ENCODE measurements at places on chromosomes 5 and 9. TPM values are rescaled to one million over a fixed set of nuclear protein-coding genes. Genes with fewer than 3 reads are reported as not detected.

DNA sequence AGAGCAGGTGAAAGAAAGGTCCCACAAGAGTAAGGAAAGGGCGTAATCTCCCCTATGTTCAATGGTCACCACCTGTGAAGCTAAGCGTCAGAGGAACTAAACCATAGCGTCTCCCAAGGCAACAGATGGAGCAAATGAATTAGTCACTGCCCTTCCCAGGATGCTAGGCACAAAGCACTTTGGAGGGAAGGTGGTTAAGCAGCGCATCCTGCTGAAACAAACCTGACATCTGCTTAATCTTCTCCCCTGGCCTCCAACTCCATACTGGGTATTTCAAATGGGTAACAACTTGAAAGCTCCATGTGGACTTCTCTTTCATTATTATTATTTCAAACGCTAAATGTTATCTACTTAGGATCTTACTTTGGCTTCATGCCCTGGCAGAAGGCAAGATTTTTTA is 227.3 kb downstream of the MLLT3 start:
- DNase-seq, result no peak

The SPATA31E1 gene
- not detected for polyA plus RNA-seq

The PRRX2 gene
- polyA plus RNA-seq, result 2.9 TPM

DNA sequence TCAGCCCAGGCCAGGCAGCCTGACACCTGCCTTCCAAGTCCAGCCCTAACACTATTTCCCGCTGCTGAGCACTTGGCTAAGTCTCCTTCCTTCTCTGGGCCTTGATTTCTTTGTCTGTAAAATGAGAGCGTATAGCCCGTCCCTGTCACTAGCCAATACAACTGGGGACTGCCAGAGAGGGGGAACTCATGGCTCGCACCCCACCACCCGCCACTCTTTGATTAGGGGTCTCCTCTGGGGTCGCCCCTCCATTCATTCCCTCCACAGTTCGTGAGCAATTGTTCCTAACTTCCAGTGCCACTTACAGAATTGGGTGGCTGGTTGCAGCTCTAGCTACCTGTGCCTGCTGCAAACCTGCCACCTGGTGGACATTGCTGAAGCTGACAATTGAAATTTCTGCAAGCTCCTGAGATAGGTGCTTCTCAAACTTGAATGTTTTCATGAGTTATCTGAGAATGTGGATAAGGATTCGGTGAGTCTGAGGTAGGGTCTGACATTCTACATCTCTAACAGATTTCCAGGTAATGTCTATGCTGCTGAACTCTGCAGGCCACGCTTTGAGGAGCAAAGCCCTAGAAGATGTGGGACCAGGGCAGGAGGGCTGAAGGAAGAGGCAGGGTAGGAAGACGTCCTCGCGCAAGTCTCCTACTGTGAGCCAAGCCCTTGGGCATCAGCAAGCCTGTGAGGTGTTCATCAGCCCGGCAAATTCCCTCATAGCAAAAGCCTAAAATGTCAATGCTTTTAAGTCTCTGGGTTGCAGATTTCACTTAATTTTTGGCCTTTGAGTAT is 13.3 kb upstream of the RECK start:
- DNase-seq, result peak; percentile 74

DNA sequence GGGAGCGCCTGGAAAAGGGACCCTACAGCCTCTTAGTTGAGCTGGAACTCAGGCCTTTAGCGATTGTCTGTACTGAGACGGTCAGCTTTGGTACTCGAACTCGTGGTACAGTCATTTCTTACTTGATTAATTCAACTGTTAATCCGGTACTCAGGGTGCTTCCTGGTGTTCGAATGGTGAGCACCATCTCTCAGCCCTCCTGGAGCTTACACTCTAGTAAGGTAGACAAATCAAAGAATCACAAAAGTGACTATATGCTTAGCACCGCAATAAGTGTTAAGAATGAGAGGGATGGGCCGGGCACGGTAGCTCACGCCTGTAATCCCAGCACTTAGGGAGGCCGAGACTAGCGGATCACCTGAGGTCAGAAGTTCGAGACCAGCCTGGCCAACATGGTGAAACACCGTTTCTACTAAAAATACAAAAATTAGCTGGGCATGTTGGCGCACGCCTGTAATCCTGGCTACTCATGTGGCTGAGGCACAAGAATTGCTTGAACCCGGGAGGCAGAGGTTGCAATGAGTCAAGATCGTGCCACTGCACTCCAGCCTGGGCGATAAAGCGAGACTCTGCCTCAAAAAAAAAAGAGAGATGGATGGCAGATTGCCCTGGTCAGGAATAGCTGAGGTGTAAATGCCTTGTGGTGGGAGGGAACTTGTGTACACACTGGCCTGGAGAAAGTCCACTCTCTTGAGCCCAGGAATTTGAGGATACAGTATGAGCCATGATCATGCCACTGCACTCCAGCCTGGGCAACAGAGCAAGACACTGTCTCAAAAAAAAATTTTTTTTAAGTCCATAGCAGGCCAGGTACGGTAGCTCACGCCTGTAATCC is 981 bp downstream of the TCOF1 start:
- DNase-seq, result no peak

DNA sequence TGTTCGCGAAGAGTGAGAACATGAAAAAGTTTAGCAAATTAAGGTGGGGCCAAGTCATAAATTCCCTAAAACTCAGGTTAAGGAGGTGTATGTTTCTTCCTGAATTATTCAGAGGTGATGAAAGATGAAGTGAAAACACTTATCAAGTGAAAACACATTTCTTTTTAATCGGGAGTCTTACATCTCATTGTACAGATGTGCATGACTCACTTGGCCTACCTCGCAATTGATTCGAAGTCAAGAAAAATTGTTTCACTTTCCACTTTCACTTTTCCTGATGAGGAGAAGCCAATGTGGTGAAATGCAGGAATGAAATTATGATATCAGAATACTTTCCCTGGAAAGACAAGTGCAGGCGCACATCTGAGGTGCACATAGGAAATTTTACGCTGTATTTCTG is 78.7 kb downstream of the SLC25A46 start:
- DNase-seq, result no peak

DNA sequence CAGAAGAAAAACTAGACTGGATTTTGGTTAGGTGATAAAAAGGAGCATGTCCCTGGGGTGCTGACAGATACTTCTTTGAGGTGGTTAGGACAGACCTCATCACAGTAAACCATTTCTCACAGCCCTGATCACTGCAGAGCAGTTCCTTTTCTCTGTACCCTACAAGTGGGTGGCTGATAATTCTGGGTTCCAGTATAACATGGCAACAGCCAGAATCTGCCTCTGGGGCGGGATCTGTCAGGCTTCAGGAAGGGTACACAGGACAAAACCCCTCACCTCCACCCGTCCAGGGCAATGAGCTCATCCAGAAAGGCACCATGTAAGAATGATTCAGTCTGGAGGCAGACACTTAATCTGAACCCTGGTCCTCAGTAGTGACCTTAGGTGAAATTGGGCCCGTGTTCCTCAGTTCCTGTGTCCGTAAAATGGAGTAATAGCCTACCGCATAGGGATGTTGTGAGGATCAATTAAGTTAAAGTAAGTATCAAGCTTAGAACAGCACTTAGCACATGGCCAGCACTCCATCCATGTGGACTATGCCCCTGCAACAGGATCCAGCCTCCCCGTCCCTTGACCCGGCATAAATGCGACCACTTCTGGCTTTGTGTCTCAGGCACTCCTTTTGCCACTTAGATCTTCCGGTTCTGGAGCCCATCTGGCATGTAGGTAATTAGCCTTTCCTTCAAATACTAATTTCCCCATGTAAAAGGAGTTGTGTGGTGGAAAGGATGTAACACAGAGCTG is 129.2 kb downstream of the LHFPL2 start:
- DNase-seq, result no peak

DNA sequence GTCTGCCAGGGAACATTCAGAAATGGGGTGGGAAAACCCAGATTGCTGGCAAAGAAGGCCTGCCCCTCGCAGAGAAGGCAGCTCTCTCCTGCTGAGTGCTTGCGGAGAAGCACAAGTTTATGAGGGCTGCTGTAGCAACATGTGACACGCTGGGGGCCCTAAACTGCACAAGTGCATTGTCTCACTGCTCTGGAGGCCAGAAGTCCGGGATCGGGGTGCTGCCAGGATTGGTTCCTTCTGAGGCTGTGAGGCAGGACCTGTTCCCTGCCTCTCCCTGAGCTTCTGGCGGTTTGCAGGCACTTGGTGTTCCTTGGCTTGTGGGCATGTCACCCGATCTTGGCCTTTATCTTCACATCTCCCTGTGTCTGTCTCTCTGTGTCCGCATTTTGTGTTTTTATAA is 75.6 kb upstream of the NEURL1B start:
- DNase-seq, result no peak

- no peak for DNase-seq
Observed at GRCh38 chr5:82018462-82018861, 46.6 kb downstream of the ATG10 start.

- DNase-seq, result no peak
Observed at GRCh38 chr5:98705841-98706240, 67.6 kb upstream of the RGMB start.

DNA sequence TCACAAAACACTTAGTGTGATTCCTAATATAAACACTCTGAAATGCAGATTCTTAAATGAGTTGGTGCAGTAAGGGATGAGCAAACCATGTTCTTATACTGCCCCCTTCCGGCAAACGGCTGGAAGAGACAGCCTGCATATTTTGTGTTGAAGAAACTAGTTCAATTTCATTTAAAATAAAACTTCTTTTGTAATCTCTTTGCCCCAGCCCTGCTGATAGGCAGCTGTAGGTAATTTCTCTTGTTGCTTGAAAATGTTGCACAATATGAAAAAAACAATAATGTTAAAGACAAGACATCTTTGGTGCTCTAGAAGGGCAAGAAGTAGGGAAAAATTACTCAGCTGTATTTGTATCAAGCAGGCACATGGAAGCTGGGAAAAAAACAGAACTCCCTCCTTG is 89.7 kb upstream of the CCNG1 start:
- peak; percentile 60 for DNase-seq

The NSUN2 gene
- polyA plus RNA-seq, result 49.2 TPM

DNA sequence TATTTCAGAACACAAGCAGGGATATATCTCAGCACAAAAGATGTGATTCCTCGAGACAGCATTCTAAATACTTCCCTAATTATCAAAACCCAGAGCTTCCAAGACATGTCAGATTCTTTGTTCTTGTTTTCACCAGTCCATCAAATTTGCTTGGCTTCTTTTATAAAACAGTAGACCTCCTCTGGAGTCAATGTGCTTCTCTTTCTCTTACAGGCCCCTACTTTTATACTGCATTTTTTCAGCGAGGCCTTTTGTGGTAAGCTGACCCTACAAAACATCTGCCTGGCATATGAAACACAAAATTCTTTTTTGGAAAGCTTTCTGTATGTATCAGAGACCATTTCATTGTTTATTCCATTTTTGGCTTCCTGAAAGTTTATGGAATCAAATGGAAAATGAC is 81.8 kb downstream of the ARSB start:
- DNase-seq, result no peak

The ARHGAP26 gene
- 13.8 TPM for polyA plus RNA-seq

GRCh38 chr5:132427281-132428146 is 58.0 kb downstream of the SLC22A5 start:
- DNase-seq, result no peak

DNA sequence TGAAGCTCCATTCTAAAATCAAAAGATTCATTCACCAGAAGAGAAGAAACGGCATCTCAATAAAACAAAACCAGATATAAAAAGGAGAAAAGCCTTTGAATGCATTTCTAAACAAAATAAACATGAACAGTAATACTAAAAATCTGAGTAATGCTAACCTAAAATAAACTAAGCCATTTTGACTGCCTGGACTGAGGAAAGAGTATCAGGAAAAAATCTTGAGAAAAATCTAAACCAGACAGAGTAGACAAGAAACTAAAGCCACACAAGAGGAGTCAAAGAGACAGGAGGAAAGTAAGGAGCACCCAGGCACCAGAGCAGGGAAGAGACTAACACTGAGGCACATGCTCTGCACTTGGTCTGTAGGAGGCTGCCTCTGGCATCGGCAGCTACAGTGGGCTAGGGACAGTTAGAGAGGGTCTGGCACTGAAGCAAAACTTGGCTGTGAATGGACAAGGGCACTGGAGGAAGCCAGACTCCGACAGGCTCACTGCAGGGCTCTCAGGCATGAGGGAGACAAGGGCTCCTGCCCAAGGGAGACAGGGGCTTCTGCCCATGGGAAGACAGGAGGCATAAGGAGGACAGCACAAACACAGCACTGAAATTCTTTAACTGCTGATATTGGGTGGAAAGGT is 50.2 kb downstream of the DROSHA start:
- DNase-seq, result no peak

DNA sequence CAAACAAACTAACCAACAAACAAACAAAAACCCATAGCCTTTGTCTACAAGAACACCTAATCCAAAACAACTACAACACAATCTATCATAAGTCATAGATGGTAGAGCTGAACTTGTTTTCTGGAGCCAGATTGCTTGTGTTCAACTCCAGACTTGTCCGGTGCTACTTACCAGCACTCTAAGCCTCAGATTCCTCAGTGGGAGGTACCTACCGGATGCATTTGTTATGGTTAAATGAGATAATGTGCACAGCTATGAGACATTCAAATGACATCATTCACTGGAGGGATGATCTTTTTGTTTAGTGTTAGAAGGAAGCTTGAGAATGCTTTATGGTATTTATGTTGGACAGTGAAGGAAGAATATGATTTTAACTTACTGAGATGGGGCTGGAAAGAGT is 592.9 kb upstream of the C9orf72 start:
- no peak for DNase-seq

Data from hindlimb muscle (tissue), 1 donor.